Activated naive CD8-positive, alpha-beta T cell treated with anti-CD3 and anti-CD28 coated beads, Interleukin-2, amount 10 ng/mL, durations not matched to agents 7 days and 5 days (primary cell): ENCODE measurements at places on chromosomes 13 and 19. TPM values are rescaled to one million over a fixed set of nuclear protein-coding genes. Genes with fewer than 3 reads are reported as not detected.

LPAR6 gene
- total RNA-seq = 48.1 TPM

- H3K27me3 ChIP-seq = peaks cover 32% of the 10 kb centered on the region
- H3K4me3 ChIP-seq = peak overlapping the region; percentile 18
- no peaks in the 10 kb centered on the region for H3K36me3 ChIP-seq
- no peak for DNase-seq
- peaks cover 13% of the 10 kb centered on the region for H3K4me1 ChIP-seq
These were observed 4.2 kb downstream of the DMPK start for GRCh38 chr19:45778010-45778661.

GRCh38 chr13:88063741-88064140 is 392.6 kb downstream of the SLITRK5 start:
- H3K27me3 ChIP-seq = no peaks in the 10 kb centered on the region
- H3K27ac ChIP-seq = no peak overlapping the region
- no peaks in the 10 kb centered on the region for H3K36me3 ChIP-seq
- DNase-seq = no peak
- H3K4me3 ChIP-seq = no peak overlapping the region

DNA sequence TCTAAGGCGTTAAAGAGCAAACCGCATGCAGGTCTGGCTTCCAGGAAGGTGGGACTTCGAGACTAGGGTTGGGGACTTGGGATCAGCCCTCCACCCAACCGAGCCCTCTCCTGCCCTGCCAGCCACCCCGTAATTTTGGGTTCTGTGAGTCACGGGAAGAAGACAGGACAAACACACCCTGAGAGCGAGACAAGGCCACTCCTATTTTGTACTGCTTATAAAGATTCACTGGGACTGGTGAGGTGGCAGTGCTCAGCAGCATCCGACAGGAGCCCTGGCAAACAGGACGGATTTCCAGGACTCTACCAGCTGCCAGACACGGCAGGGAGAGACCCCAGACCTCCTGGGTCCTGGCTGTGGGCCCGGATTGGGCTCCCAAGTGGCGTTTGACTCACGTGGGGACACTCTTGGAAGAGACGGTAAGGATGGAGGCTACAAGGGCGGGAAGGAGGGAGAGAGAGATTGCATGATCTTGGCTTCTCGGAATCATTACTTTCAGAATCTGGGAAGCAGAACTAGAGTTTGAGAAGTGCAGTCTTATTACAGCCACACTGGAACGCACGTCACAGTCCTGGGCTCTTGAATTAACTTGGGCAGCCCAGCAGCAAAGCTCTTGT is at the start of gene C5AR2:
Gene C5AR2 (plus strand): TSS at position 245 of the 617 bp plus-strand sequence. CDS start 8,625 bp downstream, outside the sequence.
- H3K27me3 ChIP-seq = no peaks in the 10 kb centered on the region
- no peak within 1 kb of the TSS for H3K4me3 ChIP-seq

- no peak overlapping the region for H3K4me3 ChIP-seq
- H3K27ac ChIP-seq = no peak overlapping the region
- H3K4me1 ChIP-seq = peaks cover 11% of the 10 kb centered on the region
- no peak for DNase-seq
- H3K36me3 ChIP-seq = no peaks in the 10 kb centered on the region
- H3K27me3 ChIP-seq = peaks cover 80% of the 10 kb centered on the region
These were observed 10.1 kb downstream of the PDX1 start for GRCh38 chr13:27929868-27930267.

- no peak overlapping the region for H3K27ac ChIP-seq
- no peak for DNase-seq
- H3K4me3 ChIP-seq = no peak overlapping the region
- peaks cover 7% of the 10 kb centered on the region for H3K27me3 ChIP-seq
- H3K36me3 ChIP-seq = no peaks in the 10 kb centered on the region
These were observed 198.4 kb downstream of the NDFIP2 start for GRCh38 chr13:79679334-79679733.
